Panc1 (cell line): ENCODE measurements at places on chromosomes 1 and 21.
A peak's percentile ranks its signal among the peaks of the same experiment; 100 is the strongest.

GRCh38 chr1:205421798-205422197, at the start of gene LEMD1:
Gene LEMD1 (minus strand): TSS chr1:205422056. CDS start chr1:205420536, 1,520 bp downstream.
- no peak for DNase-seq

- DNase-seq = peak; percentile 20
Measured at GRCh38 chr1:110087812-110088738, 17.6 kb upstream of the ALX3 start.

DNA sequence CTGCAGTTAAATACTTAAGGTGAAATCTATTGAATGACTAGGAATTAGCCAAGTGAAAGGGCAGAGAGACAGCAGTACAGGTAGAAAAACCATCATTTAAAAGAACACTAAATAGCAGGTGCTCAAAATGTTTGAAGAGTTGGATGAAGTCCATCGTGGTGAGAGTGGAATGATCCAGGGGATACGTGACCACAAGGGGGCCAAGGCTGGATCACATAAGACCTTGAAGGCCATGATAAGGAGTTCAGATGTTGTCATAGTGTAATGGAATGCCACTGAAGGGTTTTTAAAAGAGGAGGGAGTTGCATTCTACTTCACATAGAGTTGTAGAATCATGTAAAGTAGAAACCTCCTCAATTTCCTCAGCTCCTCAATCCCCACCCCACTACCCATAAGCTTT, 34.8 kb upstream of the HOOK1 start:
- no peak for DNase-seq

GRCh38 chr1:184050636-184051035, 894 bp upstream of the TSEN15 start:
- DNase-seq = no peak

GRCh38 chr1:223712194-223712849, at the start of gene CAPN2:
Gene CAPN2 (plus strand): TSS chr1:223712539. CDS start chr1:223712641, 102 bp downstream.
- DNase-seq = no peak

DNA sequence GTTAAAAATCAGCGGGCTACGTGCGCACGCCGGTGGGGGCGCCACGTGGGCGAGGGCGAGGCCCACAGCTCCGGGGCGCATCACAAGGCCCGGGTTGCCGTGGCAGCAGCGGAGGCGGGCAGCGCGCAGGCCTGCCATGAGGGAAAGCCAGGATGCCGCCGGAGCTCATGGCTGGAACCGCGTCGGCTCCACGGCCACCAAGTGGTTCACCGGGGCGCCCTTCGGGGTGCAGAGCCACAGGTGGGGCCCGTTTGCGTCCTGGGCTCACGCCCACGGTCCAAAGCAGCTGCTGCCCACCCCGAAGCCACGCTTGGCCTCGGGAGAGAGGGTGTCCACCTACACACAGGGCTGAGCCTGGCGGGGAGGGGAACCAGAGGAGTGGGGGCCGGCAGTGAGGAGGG, 4.9 kb upstream of the TTC22 start:
- DNase-seq = no peak

DNA sequence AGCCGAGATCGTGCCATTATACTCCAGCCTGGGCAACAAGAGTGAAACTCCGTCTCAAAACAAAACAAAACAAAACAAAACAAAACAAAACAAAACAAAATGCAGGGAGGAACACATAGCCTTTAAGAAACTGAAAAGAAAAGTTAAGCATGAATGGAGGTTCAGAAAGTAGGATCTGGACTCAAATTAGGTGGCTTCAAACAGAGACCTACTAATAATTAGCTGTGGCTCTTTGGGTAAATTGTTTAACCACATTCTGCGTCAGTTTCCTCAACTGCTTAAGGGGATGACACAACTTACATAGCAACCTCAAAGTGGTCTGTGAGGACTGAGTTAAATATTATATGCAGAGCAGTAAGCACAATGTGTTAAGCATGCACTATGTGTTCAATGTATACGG, 458.2 kb downstream of the ADGRL2 start:
- DNase-seq = no peak

DNA sequence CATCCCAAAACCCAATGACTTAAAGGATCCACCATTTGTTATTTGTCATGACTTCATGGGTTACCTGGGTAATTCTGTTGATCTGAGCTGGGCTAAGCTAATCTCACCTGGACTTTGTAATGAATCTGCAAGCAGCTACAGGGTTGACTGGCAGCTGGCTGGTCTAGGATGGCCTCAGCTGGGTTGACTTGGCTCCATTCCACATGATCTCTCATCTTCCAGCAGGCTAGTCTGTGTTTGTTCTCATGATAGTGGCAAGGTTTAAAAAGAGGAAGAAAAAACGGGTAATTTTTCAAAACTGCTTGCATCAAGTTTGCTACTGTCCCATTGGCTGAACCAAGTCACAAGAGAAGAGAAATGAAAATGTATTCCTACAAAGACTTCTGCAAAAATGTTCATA, 24.8 kb upstream of the ZMYM4 start:
- DNase-seq = no peak

GRCh38 chr21:42404539-42404938, 837 bp downstream of the UBASH3A start:
- DNase-seq = no peak

DNA sequence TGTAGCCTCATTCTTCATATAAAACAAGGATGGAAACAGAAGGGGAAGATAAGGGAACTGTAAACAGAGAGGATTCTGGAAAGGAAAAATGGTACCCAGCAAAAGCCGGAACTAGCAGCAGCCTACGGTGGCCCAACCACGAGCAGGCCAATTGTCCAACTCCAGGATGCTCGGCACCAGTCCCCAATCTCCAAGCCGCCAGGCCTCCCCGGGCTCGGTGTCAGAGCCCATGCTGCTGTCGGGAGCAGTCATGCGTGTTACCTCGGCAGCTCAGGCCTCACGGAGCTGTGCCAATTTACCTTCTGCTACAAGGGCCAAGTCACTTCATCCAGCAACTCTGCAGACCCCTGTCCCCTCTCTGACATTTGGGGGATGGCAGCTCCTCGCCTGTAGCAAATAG, 130.8 kb downstream of the ZBTB18 start:
- no peak for DNase-seq

DNA sequence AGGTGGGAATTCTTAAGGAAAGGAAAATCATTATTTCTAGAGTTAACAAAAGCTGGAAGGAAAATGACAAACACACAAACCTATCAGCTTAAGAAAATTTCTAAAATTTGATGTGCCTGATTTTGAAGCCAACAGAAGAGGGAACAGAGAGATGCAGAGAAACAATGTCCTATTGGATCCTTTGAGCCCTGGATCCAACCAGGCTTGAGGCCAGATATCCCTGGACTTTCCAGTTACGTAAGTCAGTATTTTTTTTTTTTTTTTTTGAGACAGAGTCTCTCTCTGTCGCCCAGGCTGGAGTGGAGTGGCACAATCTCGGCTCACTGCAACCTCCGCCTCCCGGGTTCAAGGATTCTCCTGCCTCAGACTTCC, 648.9 kb downstream of the KIF26B start:
- DNase-seq = no peak

DNA sequence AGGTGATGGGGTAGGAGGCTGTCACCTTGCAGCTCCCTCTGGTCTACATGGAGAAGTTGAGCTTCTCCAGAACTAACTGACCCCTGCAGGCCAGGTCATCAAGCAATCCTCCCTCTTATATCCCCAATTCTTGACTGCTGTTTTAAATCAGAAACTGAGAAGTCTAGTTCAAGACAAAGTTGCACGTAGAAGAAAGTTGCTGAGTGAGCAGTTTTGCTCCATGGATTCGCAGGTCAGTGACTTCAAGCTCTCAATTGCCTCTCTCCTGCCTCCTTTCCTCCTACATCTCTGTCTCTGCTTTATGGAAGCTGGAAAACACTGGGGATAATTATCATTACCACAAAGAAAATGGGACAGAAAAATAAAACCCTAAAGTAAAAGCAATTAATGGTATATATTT, 32.8 kb upstream of the GBP5 start:
- no peak for DNase-seq

DNA sequence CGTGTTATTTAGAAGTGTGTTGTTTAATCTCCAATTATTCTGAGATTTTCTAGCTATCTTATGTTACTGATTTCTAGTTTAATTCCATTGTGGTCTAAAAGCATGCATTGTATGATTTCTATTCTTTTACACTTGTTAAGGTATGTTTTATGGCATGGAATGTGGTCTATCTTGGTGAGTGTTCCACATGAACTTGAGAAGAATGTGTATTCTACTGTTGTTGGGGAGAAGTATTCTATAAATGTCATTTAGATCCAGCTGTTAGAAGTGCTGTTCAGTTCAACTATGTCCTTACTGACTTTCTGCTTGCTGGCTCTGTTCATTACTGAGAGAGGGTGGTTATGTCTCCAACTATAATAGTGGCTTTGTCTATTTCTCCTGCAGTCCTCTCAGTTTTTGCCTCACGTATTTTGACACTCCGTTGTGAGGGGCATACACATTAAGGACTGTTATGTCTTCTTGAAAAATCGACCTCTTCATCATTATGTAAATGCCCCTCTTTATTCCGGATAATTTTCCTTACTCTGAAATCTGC, 12.0 kb upstream of the PLA2G5 start:
- DNase-seq = no peak

DNA sequence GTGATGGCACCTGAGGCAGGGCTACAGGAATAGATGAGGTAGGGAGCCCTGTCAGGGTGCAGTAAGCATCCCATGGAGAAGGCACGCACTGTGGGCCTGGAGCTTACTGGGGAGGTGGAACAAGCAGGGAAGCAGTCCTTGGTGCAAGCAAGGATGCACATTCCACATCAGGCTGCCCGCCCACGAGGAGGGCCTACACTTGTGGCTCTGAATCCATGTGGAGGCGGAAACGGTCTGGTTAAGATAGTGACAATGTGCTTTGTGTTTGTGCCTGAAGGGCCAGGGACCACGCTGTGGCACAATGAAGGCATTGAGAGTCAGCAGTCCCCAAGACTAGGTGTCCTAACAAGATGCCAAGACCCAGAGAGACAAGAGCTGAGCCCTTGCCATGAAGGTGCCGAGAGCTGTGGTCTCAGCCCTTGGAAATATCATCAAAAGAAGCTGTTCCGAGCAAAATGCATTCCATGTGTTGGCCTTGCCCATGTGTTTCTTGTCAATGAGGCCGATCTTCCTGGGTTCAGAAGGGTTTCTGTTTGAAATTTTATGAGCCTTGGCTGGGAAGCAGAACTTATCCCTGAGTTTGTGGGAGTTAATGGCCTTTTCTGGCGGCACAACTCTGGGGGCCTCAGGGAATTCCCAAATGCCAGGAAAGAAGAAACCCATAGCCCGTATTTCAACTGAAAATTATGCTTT, 111.9 kb downstream of the NGF start:
- DNase-seq = no peak
